Activated CD4-positive, alpha-beta T cell treated with anti-CD3 and anti-CD28 coated beads for 1 hour (primary cell): ENCODE measurements at places on chromosomes 13 and 19.

GRCh38 chr13:95323930-95324662 lies 22.8 kb upstream of the ABCC4 start:
- DNase-seq: no peak

GRCh38 chr19:37329686-37330085 lies 41.2 kb upstream of the ZNF527 start:
- DNase-seq: no peak

DNA sequence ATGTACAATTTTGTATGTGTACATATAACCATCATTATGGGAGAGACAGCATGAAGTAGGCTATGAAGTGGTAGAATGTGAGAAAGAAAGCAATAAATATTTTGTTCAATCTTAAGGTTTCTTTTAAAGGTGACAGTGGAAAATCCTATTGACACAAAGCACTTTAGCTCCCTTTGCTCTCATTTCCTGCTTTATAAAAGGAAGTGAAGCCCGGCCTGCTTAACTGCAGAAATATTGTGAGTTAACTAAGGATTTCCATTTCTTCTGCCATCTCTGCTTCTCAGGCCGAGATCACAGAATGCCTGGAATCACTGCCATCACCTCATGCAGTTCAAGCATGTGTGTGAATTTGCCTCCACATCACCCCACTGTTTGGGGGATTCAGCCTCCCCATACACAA lies 83.5 kb downstream of the FRY start:
- DNase-seq: no peak

GRCh38 chr13:21637296-21637695 lies 33.3 kb upstream of the MICU2 start:
- DNase-seq: no peak

DNA sequence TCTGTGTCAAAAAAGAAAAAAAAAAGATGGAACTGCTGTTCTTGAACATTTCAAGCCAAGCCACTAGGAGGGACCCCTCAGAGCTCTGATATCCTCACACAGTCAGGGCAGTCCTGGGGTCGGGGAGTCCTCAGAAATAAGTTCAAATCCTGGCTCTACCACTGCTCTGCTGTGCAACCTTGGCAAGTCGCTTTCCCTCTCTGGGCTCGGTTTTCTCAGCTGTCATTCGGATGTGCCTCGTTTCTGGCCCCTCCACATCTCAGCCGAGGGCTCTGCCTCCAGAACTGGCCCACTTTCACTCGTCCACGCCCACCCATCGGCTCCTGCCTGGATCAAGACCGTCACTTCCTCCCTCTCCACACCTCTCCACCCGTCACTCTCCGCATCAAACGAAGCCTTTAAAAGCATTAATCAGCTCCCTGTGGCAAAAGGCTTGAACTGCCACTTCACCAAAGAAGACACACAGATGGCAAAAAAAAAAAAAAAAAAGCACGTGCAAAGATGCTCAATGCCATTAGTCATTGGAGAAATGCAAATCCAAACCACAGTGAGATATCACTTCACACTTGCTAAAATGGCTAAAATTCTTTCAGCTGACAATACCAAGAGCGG lies 7.4 kb upstream of the ZNRF4 start:
- DNase-seq: no peak

- DNase-seq: no peak
Observed at GRCh38 chr13:20991741-20992520, 69.5 kb downstream of the LATS2 start.

- no peak for DNase-seq
Observed at GRCh38 chr13:73198991-73199411, 140.2 kb downstream of the KLF5 start.

DNA sequence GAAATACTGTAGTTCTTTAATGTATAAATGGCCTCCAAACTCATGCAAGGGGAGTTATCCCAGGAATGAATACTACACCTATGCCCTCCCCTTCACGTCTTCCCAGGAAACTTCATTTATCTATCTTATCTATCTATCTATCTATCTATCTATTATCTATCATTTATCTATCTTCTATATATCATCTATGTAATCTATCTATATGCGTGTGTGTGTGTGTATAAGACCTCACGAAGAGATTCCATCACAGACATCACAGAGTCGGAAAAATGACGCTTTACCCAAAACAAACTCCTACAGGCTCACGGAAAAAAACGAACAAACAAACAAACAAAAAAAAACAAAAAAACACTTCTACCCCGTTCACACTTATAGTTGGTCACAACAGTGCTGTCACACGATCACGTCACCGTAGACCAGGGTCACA lies 486 bp downstream of the ZNF529 start:
- DNase-seq: no peak

DNA sequence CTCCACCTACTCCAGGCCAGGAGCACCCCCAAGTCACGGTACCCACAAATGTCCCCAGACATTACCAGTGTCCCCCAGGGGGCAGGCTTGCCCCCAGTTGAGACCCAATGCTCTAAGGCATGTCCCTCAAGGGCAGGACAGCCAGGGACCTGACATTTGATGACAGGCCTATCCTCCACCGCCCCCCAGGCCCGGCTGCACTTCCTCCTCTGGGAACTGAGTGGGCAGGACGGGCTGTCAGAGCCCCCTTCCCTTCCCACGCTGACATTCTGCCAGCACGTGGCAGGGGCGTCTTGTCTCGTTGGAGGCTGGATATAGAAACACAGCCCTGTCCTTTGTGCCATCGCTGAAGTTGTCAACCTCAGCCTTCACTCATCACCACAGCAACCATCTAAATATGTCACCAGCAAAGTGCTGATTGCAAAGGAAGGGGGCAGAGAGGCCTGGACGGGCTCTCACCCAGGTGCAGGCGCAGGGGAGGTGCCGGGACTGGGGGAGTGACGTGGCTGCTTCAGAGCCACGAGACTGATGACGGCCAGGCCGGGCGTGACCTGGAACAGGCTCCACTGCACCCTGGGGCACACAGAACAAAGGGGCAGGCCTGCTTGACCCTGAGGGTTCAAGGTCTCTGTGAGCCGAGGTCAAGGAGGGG lies 38.4 kb downstream of the GNG7 start:
- no peak for DNase-seq

- DNase-seq: no peak
Observed at GRCh38 chr13:29594303-29594709, 1.2 kb downstream of the SLC7A1 start.

DNA sequence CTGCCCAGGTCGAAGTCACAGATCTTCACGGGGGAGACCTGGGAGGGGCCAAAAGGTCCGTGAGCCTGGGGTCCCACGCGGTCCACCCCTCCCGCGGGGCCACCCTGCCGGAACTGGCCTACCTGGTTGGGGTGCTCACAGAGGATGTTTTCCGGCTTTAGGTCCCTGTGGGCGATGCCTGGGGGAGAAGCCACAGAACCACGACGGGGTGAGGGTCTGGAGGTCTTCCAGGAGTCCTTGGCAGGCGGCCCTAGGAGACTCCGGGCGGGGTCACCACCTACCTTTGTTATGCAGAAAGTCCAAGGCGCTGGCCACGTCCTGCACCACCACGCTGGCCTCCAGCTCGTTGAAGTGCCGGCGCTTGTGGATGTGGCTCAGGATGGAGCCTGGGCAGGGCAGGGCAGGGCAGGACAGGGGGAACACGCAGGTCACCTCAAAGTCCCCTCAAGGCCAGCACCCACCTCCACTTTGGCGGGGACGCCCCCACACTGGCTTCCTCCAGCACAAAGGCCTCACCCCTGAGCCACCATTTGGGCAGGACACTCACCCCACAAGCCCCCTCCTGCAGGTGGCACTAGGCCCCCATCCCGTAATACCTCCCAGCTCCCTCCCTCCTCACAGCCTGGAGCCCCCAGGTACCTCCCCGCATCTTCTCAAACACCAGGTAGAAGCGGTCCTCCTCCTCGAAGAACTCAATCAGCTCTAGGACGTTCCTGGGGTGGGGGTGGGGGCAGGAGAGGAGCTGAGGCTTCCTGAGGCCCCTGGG lies 8.4 kb downstream of the MKNK2 start:
- DNase-seq: no peak

- no peak for DNase-seq
Observed at GRCh38 chr19:51548213-51548651, 16.8 kb upstream of the SIGLEC6 start.

DNA sequence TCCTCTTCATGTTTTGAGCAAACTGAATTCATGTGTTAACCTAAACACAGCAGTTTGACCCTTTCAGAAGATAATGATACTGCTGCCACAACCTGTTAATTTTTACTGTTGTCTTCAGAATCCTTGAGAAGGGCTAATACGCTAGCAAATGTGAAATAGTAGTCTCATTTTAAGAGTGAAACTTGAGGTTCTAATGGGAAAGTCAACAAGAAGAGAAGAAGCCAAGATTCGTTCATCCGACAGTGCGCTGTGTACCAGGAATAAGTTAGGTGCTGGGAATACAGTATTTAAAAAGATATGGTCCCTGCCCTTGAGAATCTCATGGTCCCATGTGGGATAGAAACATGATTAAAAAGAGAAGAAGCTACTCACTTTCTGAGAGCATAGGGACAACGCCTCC lies 134.4 kb downstream of the KL start:
- DNase-seq: no peak

DNA sequence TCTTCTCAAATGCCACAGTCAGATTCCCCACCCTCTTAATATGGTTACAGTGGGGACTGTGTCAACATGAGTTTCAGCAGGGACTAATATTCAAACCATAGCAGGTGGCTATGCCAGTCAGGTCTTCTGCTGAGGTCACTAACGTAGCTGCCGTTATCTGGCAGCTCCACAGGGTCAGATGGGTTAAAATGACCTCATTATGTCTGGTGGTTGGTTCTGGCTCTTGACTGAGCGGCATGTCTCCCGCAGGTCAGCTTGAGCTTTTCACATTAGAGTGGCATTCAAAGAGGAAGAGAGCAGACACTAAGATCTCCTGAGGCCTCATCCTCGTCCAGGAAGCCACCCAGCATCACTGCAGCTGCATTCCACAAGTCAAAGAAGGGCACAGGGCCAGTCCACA lies 21.4 kb upstream of the IPO5 start:
- DNase-seq: no peak

- no peak for DNase-seq
Observed at GRCh38 chr13:68628994-68629393, 1398.9 kb upstream of the PCDH9 start.

DNA sequence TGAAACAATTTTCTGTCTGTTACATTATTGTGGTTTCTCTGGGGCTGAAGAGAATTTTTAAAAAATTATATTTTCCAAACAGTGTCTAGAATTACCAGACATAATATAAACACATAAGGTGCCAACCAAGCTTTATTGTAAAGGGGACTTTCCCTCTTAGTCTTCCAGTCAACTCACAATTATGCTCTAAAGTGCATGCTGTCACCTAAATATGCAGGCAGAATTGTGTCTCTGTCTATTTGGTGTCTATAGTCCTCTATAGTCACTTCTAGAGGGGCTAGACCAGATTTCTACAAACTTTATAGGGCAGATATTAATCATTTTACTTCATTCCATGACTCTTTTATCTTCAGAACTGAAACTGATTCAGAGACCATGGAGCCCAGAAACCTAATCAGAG lies 12.8 kb downstream of the ZNF254 start:
- no peak for DNase-seq

DNA sequence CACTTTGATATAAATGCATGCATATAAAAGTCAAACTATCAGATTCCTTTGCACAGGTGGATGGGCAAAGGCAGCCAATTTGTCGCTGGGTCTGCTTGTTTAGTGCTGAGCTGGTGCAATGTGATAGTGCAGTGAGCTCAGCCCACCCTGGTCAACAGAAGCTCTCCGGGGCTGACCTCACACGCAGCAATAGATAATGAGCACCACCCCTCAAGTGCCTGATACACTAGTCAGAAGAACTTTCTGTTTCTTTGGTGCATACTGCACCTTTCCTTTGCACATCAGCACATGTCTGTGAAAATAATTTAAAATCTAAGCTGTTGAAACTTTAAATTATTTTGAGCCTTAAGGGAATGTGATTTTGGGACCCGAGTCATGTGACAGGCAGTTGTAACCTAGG lies 20.2 kb downstream of the ATP8A2 start:
- DNase-seq: no peak

GRCh38 chr19:49393881-49394280 lies 5.8 kb downstream of the KASH5 start:
- no peak for DNase-seq

- no peak for DNase-seq
Observed at GRCh38 chr19:3852177-3852511, 16.7 kb downstream of the ZFR2 start.

- no peak for DNase-seq
Observed at GRCh38 chr13:84648069-84648640, 765.9 kb upstream of the SLITRK1 start.

GRCh38 chr13:68944272-68944671 lies 1163.4 kb upstream of the ATXN8OS start:
- DNase-seq: no peak

- no peak for DNase-seq
Observed at GRCh38 chr13:89786531-89786930, 1561.0 kb upstream of the MIR17HG start.

DNA sequence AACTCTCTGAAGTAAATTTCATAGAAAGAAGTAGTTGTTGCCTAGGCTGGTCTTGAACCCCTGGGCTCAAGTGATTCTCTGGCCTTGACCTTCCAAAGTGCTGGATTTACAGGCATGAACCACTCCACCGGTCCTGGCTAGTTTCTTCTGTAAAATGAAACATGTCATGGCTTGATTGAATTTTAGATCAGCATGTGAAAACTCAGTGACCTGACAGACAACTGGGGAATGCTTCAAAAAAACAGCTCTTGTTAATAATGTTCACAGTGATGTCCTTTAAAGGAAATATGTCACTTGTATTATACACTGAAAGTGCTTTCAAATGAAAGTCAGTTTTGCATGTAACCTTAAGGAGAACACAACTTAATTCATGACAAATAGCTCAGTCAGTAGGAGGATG lies 118.2 kb downstream of the KLF5 start:
- no peak for DNase-seq

GRCh38 chr13:34617473-34618083 lies 324.5 kb upstream of the NBEA start:
- DNase-seq: no peak

DNA sequence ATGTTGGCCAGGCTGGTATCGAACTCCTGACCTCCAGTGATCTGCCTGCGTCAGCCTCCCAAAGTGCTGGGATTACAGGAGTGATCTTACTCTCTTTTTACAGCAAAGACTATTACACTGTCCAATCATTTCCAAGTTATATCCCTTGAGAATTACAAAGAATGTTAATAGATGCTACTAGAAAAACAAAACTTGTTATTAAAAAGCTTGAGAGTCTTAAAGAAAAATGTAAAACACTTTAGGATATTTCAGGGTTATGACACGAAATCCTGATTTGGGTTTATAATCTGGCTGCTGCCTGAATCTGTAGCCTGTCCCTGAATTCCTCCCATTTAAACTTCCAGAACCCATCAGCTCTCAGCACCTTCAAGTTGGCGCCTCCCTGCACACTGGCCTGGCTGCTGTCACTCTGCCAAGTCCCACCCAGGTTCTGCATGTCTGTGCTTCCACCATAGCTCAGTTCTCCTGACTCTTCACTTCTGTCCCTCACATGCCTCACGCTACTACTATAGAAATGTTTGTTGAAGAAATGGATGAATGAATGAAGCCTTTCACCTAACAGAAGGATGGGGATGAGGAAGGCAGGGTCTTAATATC lies 55.8 kb upstream of the RFXAP start:
- no peak for DNase-seq

- DNase-seq: no peak
Observed at GRCh38 chr19:41111750-41112295, 2.4 kb upstream of the CYP2F1 start.

- DNase-seq: no peak
Observed at GRCh38 chr19:29889702-29890101, 52.3 kb upstream of the URI1 start.
